ENCODE measurements at places on chromosomes 1 and 21. TPM values are rescaled to one million over a fixed set of nuclear protein-coding genes. Genes with fewer than 3 reads are reported as not detected.
A peak's percentile ranks its signal among the peaks of the same experiment; 100 is the strongest.

BRDT gene
- total RNA-seq = not detected

FAM72B gene
- not detected for total RNA-seq

INTS7 gene
- 7.5 TPM for total RNA-seq

PLA2G5 gene
- total RNA-seq = 149 TPM

MPC2 gene
- total RNA-seq = 71.4 TPM

DNAJC6 gene
- total RNA-seq = 24.6 TPM

TMEM82 gene
- not detected for total RNA-seq

MYOM3 gene
- 98.7 TPM for total RNA-seq

PROX1 gene
- total RNA-seq = 39.7 TPM

FALEC gene
- total RNA-seq = not detected

GRHL3 gene
- total RNA-seq = not detected

SLC44A5 gene
- 1.2 TPM for total RNA-seq

CRYBG2 gene
- not detected for total RNA-seq

KRTAP12-2 gene
- not detected for total RNA-seq

DNA sequence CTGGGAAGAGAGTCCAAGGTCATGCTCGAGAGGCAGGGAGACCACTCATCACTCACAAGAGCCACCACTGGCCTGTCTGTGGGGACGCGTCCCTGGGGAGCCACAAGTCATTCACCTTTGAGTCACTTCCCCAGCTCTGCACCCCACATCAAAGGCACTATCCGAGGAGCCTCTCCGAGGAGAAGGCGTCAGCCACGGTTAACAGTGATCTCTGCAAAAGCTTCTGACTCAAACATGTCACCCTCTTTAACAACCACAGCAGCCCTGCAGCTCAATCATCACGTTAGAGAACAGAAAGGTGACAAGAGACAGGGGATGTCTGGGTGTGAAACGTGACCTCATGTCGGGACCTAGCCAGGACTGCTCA, 9.0 kb downstream of the LRRC47 start:
- DNase-seq = no peak

GRCh38 chr1:57632401-57632800, 208.5 kb upstream of the DAB1 start:
- no peak for DNase-seq

DNA sequence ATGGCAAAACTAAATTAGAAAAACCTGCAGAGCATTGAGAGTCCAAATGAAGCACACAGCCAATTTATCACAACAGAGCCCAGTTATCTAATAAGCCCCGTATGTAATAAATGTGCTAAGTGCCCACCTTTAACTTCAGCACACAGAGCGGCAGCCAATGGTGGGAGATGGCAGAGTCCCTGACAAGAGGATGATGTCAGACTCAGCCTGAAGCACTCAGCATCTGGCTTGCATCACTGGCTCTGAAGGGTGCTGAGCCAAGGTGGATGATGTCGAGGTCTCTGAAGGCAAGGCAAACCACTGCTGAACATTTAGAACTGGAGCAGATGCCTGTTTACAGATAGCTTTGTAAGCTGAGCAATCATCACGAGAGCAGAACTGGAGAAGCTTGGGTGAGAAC, 118.3 kb downstream of the NUF2 start:
- DNase-seq = no peak

- DNase-seq = no peak
Observed at GRCh38 chr1:94218332-94218731, 19.1 kb downstream of the ARHGAP29 start.

- no peak for DNase-seq
Observed at GRCh38 chr1:161138431-161138830, 6.0 kb upstream of the DEDD start.

- DNase-seq = no peak
Observed at GRCh38 chr21:33266789-33267135, 595 bp downstream of the IL10RB start.

DNA sequence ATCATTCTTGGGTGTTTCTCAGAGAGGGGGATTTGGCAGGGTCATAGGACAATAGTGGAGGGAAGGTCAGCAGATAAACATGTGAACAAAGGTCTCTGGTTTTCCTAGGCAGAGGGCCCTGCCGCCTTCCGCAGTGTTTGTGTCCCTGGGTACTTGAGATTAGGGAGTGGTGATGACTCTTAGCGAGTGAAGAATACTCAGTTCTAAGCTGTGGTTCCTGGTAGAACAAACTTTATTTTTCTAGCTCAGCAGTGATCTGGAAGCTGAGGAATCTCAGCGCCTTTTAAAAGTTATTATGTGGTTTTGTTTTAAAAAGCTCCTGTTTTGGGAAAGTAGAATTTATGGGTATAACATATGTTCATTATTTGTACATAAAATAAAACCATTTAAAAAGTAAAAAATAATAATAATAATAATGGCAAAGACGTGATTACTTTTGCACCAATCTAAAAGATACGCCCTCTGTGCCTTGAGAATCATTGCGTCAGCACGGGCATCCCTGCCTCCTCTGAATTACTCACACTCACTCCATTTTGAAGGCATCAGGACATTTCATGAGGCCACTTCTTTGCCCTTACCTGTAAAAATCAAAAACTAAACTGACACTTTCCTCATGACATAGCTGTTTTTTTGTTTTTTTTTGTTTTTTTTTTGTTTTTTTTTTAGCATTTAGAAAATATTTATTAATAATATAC, 29.7 kb upstream of the TNFRSF1B start:
- DNase-seq = no peak

- no peak for DNase-seq
Observed at GRCh38 chr1:41025979-41026819, 4.7 kb upstream of the SLFNL1 start.

DNA sequence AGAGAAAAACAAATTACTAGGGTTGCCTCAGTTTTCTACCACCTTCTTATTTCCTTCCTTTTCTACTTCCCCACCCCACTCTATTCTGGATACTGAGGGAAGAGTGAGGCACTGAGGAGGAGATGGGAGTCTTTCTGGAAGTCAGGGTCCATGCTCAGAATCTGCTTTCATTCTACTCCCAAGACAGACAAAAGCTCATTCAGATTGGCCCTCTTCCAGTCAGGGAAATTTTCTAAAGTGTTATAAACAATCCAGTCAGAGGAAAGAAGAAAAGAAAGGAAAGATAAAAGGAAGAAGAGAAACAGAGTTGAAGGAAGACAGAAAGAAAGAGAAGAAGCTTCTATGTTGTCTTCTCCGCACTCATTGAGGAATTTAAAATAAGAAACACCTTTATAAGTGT, 228.6 kb downstream of the COP1 start:
- no peak for DNase-seq

DNA sequence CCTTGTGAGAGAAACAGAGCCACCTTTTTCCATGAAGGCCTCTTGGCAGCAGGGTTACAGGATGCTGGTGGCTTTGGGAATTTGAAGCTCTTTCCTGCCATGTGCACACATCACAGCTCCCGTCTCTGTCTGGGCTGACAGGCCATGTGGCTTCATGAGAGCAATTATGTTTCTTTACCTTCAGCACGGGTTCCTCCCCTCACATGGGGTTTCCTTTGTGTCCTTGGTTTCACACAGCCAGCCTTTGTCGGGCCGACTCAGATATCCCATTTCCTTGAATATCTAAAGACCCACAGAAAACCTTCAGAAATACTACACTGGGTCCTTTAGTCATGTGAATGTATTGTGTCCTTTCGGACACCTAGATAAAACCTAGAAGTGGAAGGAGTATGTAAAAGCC, 7.1 kb downstream of the CLIC6 start:
- no peak for DNase-seq

DNA sequence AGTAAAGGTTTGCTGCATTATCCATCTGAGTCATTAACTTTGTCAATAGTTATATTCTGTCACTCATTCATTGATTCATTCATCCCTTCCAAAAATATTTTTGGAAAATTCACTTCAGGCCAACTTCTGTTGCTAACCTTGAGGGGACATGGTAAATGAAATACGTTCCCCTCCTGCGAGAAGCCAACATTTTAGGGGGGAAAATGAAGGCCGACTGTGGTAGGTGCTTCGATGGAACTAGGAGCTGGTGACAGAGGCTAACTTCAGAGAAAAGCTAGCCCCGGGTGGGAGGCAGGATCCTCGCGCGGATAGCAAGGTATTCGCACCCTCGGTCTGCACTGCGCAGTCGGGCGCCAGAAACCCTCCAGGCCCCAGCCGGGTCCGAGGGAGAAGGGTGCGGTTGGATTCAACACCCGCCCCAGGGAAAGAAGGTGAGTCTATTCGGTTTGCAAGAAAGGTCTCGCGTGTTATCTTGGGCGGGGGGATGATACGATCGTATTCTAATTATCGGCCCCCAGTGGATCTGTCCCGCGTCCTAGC, 646 bp upstream of the RRP15 start:
- no peak for DNase-seq

GRCh38 chr1:233603478-233603877, 10.4 kb upstream of the KCNK1 start:
- no peak for DNase-seq

GRCh38 chr1:11550664-11551283, 71.8 kb downstream of the DISP3 start:
- no peak for DNase-seq

- no peak for DNase-seq
Observed at GRCh38 chr1:56199956-56200355, 379.4 kb downstream of the PLPP3 start.

DNA sequence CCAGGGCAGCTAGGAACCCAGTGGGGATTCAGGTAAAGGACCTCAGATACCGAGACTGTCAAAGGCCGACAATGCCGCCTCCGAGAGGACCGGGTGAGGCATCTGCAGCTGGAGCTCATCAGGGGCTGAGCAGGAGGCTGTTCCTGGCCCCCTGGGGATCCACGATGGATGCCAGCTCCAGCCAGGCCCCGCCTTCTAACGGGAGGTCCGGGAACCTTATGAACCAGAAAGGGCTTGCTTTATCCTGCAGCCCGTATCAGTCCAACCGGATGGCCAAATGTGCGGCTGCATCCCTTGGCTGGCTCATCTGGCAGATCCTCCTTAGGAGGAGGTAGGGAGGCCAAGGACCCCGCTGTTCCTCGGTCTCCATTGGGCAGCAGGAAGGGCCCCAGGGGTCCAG, 32.0 kb downstream of the SLC45A1 start:
- DNase-seq = peak; percentile 79

DNA sequence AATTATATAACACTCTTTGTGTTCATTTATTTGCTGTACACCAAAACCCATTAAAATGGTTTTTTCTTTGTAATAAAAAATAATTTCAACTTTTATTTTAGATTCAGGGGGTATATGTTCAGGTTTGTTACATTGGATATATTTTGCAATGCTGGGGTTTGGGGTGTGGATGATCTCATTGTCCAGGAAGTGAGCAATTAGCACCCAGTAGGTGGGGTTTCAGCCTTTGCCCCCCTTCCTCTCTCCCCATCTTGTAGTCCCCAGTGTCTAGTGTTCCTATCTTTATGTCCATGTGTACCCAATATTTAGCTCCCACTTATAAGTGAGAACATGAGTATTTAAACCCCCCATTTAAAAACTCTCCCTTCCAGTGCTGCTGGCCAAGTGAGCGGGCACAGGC, 184.6 kb downstream of the RHOU start:
- no peak for DNase-seq

GRCh38 chr1:224779536-224779935, 149.9 kb upstream of the DNAH14 start:
- DNase-seq = no peak

DNA sequence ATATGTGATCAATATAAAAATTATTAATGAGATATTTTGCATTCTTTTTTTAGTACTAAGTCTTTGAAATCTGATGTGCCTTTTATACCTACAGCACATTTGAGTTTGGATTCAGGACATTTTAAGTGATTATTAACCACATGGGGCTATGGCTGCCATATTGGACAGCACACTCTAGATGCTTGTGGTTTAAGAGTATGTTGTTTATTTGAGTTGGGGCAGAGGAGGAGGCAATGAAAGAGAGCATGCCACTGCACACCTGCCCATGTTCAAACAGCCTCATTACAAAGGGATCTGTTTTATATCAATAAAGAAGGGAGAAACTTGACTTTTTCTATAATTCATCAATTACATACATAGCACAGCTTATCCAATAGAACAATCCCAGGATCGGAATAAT, 99.4 kb upstream of the EDEM3 start:
- no peak for DNase-seq

GRCh38 chr1:234553240-234554188, 56.5 kb downstream of the IRF2BP2 start:
- DNase-seq = no peak

- DNase-seq = peak; percentile 67
Observed at GRCh38 chr1:157154940-157155514, 16.8 kb upstream of the ETV3 start.

GRCh38 chr21:38503583-38503982, 5.3 kb upstream of the ERG start:
- no peak for DNase-seq

DNA sequence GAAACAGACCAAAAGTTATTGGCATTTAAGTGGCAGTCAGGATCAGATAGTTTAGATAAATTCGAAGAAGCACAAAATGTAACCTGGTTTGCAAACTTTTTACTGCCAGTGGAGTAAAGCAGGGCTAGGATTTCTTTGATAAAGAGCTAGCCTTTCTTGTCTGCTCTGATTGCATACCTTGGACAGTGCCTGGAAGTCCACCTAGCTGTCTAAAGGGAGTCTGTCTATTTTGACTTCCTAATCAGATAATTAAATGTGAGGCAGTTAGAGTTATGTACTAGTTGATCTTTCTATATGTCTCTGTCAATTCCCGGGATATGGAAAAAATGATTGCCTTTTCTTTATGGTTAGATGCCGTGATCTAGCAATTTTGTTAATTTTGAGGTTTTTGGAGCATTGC, 4.1 kb downstream of the GPSM2 start:
- DNase-seq = no peak

GRCh38 chr1:18064534-18064933, 43.1 kb upstream of the IGSF21 start:
- DNase-seq = no peak

DNA sequence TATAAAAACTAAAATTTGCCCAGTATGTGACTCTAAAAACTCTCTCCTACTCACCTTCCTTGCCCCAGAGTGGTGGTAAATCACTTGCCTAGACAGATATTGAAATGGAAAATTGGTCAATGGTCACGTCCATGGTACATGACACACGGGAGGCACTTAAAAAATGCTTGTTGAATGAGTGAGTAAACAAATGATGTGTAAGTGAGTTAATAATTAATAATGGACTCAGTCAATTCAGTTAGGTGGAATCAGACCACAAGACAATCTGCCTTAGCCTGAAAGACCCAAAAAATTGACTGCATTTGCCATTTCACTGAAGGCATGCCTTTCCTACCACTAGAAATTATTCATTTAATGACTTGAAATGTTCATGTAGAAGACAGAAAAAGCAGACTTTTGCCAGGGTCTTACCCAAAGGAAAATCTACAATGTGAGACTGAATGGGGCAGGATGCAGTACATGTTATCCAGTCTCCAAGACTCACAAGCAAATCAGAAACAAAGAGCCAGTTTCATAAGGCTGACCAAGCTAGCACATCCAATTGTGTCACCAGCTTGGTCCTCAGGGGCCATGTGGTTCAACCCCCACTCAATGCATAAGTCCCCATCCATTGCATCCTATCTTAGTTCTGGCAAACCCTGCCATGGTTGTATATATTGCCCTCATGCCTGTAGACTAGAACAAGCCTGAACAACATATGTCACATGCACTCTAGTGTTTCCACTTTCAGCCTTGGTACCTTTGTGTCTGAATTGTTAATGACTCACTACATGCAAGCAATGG, 73.6 kb downstream of the TBX15 start:
- DNase-seq = no peak

- no peak for DNase-seq
Observed at GRCh38 chr1:86782482-86782881, 78.1 kb downstream of the SH3GLB1 start.
